ENCODE measurements at places on chromosomes 7 and 10.

DNA sequence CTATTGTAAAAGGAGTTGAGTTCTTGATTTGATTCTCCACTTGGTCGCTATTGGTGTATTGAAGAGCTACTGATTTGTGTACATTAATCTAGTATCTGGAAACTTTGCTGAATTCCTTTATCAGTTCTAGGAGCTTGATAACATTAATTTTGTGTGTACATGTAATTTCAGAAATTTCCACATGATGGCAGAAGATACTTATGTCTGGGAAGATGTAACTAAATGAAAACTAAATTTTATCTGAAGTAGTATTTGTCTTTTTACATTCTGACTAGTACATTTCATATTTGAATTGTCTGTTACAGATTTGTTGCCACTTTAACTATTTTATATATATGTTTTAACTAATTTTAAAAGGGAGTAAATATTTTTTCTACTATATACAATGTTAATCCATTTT is 27.6 kb downstream of the SDHAF3 start:
- DNase-seq: no peak

DNA sequence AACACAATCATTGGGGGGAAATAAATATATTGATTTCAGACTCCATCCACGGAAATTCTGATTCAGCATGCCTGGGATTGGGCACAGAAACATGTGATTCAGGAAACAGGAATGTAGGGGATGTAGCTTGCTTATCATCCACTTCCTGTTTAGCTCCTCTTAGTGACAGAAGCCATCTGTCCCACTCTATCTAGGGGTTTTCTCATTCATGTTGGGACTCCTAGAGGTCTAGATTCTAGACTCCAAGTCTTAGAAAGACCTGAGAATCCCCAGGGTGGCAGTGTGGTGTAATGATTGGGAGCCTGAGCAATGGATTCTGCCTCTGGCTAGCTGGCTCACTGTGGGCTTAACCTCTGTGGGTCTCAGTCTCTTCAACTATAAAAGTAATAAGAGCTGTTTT is 67.9 kb downstream of the CDK1 start:
- DNase-seq: peak; percentile 24

DNA sequence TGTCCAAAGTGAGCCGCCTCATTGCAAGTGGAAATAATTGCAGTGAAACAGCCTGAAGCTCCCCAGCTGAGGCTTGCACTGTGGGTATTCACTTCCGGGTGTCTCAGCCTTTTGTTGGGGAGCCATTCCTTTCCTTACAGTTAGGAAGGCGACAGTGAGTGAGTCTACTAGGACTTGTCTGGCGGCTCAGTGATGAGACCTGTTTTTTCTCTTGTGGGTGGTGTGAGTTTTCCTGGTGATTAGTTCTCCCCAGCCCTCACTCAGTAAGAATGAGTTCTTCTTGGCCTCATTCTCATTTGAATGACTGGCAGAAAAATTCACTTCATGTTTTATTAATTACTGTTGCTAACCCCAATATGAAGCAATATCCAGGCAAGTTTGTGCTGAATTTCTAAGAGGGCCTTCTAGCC is 2.6 kb downstream of the PGAM1 start:
- DNase-seq: no peak

DNA sequence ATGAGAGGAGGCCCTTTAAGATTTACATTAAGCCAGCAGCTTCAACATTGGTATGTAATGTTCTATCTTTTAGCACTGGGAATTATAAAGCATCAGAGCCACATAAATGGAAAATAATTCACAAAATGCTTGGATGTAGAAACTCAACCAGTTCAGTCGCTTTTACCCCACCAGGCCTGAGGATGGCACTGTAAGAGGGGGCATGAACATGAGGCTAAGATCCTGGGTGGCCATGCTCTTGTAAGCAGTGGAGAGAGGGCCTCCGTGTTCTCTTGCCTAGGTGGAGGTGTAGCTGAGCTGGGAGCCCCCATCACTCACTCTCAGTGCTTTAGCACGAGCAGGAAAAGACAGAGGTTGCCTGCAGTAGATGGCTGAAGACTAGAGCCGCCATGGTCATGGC is 238.8 kb downstream of the FANK1 start:
- DNase-seq: no peak

DNA sequence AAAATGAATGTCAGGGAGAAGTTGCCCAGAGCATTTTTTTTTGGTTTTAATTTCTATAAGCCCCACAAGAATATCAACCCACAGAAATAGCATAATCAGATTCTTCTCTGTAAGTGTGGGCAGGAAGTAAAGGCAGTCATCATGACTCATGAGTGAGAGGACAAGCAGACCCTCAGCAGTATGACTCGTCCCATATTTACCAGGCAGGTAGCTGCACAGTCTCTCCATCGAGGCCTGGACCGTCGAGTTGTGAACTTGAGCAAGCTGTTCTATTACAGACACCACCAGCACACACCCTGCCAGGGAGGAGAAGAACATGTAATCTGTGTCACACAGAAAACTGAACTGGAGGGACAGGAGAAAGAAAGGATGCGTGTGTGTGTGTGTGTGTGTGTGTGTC is 37.8 kb downstream of the AOAH start:
- DNase-seq: no peak

- no peak for DNase-seq
Measured at GRCh38 chr10:131812736-131813604, 87.8 kb upstream of the PPP2R2D start.

- DNase-seq: no peak
Measured at GRCh38 chr10:120480065-120480600, 23.1 kb downstream of the PLPP4 start.

DNA sequence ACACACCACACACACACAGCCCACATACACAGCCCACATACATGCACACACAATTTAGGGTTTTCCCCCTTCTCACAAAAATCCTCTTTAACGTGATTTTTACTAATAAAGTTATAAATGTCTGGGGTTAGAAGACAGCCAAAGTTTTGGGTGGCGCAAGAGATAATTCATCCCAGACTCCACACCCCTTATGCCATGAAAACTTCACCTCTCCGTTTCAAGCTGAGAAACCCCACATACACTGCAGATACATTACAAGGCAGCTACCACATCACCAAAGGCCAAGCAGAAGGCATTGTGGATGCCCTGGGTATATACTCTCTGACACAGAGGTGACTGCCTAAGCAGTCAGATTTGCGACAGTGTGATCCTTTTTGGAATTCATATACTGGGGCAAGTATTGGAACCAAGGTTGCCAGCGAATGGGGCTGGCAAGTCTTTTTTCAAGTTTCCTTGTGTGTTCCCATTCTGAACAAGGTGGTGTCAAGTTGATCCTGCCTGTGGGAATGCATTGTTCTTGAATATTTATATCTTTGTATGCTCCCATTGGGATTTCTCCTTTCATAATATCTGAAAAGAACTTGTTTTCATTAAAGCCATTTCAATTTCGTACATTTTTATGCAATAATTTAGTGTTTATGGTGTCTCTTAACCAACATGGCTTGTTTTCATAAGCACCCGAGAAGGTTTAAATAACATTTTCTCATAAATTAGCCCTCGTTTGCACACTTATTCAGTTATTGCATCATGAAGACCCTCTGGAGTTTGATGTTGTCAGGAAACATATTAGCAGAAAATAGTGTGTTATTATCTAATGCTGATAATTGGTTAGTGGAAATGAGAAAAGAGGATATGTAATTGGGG is 130.2 kb downstream of the TCF7L2 start:
- DNase-seq: no peak

DNA sequence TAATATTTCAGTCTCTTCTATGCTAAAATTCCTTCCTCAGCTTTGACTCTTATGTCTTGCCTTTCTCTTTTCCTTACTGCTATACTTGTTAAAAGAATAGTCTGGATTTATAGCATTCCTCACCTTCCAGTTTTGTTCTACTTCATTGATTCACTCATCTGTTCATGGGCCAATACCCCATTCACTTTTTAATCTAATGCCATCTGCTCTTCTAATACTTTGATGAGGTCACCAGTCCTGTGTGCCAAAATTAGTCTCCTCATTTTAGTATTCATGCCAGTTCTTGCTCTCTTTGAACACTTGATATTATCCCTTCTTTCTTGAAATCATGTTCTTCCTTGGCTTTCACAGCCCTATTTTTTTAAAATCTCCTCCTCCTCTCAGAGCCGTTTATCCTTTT is 19.3 kb downstream of the STK17A start:
- DNase-seq: no peak

DNA sequence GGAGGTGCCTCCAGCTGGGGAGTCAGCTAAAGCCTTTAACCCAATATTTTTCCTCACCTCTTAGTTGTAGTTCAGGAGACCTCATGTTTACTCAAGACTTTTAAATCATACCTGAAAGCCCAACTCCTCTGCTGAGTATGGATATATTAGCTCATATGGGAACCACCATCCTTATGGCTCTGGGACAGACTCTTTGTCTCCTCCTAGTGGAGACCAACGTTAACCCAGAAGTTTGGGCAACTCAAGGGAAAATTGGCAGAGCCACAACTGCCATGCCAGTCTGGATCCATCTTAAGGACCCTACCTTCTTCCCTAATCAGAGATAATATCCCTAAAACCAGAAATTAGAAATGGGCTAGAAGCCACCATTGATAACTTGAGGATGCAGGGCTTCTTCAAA is 80.8 kb downstream of the TMEM106B start:
- no peak for DNase-seq

GRCh38 chr7:26440233-26441001 is 148.8 kb downstream of the SNX10 start:
- DNase-seq: no peak

DNA sequence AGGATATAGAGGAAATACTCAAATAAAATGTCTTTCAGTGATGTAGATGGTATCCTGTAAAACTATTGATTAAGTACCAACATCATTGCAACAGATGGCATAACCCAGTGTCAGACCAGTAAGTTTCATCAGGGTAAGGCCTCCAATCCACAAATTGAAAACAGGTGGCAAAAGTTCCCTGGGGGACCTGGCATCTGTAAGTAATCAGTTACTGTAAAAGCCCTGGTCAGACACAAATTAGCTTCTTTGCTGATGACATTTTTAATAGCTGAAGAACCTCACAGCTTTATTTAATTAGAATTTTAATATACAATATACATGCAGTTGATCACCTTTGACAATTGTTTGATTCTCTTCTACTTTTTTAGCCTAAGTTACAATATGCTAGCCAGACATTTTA is 152.5 kb downstream of the PLXDC2 start:
- DNase-seq: no peak

GRCh38 chr7:33809228-33809627 is 96.1 kb upstream of the BMPER start:
- DNase-seq: no peak

DNA sequence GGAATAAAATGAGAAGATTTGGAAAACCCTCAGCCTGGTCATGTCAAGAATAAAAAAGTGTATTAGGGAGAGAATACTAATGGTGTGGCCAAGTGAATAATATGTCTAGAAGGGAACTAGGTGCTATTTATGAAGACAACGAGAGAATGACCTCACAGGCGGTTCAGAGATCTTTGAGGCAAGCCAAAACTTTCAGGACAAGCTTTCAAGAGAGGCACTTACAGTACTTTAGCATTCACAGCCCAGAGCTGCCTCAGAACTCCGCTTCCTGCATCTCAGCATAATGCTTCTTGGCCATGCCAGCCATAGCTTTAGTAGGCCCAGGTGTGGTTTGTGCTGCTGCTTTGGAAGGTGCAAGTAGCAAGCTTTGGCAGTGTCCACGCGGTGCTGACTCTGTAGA is 37.2 kb upstream of the CCDC7 start:
- no peak for DNase-seq

- DNase-seq: no peak
Measured at GRCh38 chr7:143418681-143419458, 10.2 kb upstream of the EPHA1 start.

DNA sequence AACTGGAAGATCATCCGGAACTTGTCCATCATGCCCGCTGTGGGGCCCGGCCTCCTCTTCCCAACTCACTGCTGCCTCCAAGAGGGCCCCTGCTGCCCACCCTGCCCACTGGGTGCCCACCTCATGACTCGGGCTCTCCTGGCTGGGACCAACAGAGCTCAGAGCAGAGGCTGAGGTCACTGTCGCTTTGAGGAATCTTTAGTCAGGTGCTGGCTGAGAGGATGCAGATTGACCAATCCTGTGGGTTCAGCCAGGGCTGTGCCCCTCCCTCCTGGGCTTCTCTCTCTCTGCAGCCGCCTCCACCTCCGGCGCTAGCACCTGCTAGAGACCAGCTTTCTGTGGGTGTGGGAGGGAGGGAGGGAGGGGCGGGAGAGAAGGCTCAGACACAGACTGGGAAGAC is at the start of gene CALHM1:
TSS of gene CALHM1 (minus strand) at position 181 of the 400 bp plus-strand sequence. CDS start at position 32, 149 bp downstream.
- DNase-seq: no peak

GRCh38 chr7:105610165-105610930 is 29.1 kb upstream of the EFCAB10 start:
- no peak for DNase-seq

- DNase-seq: no peak
Measured at GRCh38 chr10:79980711-79981110, 31.8 kb upstream of the SFTPD start.

DNA sequence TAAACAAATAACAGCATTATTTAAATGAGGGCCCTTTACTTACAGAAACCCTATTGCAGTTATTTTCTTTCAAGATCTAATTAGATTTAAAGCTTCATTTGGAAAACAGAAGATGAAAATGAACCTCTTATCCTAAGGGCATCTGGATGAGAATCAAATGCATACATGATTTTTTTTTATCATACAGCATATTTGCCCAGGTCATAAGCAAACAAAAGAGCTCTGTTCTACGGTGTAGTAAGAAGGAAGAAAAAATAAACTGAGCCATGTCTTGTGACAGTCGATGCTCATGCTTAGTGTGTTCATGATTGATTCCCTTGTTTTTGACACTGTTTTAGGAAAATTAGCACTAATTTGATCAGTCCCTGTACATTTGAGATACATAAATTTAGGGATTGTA is 202.6 kb upstream of the RNF32 start:
- no peak for DNase-seq

DNA sequence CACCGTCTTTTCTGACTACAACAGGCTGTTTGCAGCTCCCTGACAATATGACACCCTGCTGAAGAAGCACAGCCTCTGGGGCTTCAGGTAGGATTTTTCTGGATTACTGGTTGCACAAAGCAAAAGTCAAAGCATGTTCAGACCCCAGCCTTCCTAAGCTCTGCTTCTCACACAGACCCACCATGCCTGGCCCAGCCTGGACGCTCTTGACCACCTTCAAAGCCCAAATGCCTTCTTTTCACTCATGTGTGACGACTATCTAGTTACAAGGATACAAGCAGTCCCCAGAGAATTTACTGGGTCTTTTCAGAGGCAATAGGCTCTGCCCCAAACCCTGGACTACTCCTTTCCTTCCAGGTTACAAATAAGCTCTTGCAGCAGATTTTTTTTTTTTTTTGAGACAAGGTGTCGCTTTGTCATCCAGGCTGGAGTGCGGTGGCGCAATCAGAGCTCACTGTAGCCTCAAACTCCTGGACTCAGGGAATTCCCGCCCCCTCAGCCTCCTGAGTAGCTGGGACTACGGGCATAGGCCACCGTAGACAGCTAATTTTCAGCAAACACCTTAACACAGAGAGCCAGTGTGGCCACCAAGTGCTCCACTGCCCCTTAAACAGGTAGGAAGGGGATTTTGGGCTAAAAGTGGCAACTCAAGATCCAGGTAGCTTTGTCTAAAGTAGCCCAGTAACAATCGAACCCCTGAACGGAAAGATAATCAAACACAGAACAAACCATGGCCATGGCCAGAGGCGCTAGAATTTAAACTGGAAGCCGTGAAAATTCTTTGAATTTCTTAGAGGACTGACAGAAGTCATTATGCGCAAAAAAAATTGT is 16.2 kb downstream of the SVIL start:
- no peak for DNase-seq

- no peak for DNase-seq
Measured at GRCh38 chr10:130179640-130180039, 43.4 kb downstream of the GLRX3 start.
